ENCODE measurements at places on chromosomes 11 and 22.
A peak's percentile ranks its signal among the peaks of the same experiment; 100 is the strongest.

GRCh38 chr11:117295438-117296137 lies 4.4 kb downstream of the BACE1-AS start:
- no peak for DNase-seq

- no peak for DNase-seq
Observed at GRCh38 chr11:126834573-126834972, 166.0 kb downstream of the KIRREL3 start.

DNA sequence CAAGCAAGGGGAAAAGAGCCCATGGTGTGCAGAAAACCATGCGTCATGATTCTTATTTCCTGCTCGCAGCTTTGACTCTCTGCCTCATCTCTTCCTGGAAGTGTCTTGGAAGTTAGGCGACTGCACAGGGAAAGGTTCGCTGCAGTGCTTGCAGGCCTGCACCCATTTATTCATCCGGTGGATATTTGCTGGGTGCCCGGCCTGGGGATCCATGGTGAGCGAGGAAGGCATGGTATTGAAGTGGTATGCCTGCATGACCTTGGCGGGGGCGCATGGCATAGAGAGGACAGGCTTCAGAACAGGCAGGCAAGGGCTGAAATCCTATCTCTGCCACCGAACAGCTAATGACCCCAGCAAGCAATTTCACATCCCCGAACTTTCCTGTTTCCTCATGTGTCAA lies 40.6 kb downstream of the FAM83F start:
- no peak for DNase-seq

DNA sequence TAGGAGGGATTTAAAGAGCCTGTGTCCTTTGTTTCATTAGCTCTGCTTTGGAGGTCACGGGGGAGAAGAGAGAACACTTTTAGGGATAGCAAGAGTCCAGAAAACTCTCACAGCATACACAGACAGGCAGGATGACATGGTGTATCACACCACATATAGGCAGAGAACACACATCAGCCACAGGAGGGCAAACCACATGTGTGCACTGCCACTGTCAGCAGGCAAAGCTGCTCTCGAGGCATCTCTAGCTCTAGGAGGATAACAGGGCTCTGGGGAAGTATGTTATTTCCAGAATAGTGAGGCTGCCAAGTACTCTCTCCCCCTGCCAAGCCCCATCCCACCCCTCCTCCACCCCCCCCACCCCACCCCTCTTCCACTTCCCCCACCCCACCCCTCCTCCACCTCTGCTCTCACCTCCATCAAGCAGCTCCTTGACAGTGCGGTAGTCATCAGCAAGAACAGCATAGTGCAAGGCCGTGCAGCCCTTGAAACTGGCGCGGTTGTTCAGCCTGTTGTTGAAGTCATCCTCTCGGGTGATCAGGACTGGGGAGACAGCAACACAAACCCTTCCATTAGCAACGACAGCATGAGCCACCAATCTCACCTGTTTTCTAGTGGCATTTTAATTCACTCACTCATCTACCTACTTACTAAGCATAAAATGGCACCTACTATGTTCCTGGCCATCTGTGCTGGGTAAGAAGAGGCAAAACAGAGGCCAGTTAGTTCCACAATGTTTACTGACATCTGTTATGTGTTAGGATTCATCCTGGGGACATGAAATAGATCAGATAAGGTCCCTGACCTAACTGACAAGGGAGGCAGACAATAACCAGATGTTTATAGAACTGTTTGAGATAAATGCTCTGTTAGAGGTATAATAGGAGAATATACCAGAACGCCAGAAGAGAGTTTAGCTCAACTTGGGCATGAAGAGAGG lies 75.6 kb downstream of the CLPB start:
- DNase-seq, result no peak

DNA sequence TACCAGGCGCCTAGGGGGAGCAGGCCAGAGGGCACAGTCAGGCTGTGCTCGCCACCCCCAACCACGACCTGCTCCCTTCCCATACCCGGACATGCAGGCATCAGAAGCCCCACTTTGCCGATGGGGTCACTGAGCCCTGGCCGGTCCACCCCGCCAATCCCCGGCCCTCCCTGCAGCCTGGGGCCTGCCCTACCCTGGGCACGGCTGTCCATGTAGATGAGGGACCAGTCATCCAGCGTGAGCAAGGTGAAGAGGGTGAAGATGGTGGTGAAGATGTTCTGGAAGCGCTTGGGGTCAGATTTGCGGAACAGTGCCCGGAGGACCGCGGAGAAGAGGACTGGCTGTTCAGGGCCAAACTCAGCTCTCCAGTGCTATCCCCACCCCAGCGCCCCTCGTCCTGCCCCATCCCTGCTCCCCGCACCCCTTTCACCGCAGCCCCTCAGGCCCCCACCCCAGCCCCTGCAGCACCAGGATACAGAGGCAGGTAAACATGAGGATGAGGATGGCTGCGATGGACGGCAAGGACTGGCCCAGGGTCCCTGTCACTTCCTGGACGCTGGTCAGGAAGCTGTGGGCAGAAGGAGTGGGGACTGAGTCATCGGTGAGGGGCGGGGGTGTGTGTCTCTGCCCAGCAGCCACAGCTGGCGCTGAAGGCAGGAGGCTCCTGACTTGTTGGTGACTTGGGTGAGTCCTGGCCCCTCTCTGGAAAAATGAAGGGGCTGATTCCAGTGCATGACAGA lies 5.5 kb downstream of the CATSPER1 start:
- peak; percentile 22 for DNase-seq

DNA sequence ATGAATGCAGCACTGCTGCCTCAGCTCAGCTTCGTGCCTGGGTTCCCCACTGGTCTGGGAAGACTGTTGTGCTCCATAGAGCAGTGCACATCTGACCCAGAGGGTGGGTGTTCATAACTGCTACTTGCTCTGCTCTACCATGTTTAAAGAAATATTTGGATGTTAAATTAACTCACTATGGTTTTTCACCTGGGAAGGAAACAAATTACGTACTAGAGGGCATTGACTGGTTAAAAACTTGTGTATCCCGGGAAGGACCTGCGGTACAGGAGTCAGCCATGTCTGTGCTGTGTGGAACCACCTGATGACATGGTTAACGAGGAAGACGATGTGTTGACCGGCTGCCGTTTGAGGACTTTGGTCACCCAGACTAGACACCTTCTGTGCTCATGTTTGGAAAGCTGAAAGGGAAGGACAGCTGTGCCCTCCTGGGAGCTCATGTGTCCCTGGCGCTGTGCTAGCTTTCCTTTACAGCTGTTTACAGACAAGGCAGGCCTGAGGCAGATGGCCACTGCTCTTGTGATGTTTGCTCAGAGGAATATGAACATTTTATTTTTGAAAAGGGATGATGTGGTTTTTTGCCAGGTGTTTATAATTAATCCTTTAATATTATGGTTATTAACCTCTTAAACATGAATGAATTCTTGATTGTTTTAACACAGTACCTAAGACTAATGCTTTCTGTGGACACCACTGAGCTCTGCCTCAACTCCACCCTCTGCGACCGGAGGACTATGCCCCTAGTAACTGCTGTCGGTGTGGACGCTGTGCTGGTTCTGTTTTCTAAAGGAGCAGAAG lies 14.3 kb upstream of the AIFM3 start:
- no peak for DNase-seq

- no peak for DNase-seq
Observed at GRCh38 chr11:127018683-127019279, 18.2 kb upstream of the KIRREL3 start.

Data from GM13976 (cell line).